Upper lobe of left lung (tissue), 6 donors: ENCODE measurements at places on chromosomes 12 and 14. TPM values are rescaled to one million over a fixed set of nuclear protein-coding genes. Genes with fewer than 3 reads are reported as not detected.

DNA sequence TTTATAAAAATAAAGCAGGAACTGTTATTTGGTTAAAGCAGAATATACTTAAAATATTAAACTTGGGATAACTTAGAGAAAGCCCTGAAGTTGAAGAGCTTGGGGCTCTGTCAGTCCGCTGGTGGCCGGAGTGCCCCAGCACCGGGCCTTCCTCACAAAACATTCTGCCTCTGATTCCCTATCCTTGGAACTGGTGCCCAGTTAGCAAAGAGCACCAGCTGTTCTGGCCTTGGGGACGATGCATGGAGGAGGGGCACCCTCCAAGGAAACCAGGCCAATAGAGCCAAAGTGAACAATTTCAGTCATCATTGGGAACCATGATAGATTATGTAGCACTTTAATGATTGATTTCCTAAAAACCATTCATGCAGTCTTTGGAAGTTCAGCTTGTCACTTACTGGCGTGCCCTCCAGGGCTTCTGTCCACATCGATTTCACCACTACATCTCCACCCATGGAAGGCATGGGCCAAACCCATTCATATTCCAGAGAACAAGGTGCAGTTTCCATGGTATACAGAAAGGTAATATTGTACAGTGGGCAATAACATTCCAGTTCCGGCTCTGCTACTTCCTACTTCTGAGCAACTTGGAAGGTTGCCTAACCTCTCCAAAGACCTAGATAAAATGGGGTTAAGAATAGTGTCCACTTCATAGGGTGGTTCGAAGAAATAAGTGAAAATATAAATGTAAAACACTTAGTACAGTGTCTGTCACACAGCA, 145.9 kb downstream of the ETV6 start:
- H3K36me3 ChIP-seq: no peaks in the 10 kb centered on the region
- H3K4me3 ChIP-seq: no peak overlapping the region
- H3K4me1 ChIP-seq: peaks cover 45% of the 10 kb centered on the region
- no peaks in the 10 kb centered on the region for H3K27me3 ChIP-seq
- H3K27ac ChIP-seq: no peak overlapping the region

DNA sequence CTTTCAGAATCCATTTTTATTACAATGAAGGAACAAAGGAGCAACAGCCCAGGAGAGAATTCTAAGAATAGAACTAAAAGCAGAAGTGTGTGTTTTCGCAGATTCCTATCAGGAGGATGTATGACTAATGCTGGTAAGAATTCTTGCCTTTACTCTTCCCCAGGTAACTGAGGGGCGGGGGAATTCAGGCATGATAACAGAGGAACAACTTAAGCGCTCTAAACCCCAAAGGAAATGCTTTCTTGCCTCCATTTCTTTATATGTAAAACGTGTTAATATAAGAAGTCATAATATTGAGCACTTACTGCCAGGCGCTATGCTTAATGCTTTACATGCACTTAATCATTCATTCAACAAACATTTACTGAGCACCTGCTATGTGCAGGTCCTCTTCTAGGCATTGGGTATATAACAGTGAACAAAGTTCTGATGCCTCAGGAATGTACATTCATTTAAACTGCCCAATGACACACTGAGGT, 4.5 kb downstream of the HCAR1 start:
- H3K4me1 ChIP-seq: no peaks in the 10 kb centered on the region
- H3K27ac ChIP-seq: no peak overlapping the region
- no peak overlapping the region for H3K4me3 ChIP-seq
- H3K36me3 ChIP-seq: no peaks in the 10 kb centered on the region
- DNase-seq: no peak

DNA sequence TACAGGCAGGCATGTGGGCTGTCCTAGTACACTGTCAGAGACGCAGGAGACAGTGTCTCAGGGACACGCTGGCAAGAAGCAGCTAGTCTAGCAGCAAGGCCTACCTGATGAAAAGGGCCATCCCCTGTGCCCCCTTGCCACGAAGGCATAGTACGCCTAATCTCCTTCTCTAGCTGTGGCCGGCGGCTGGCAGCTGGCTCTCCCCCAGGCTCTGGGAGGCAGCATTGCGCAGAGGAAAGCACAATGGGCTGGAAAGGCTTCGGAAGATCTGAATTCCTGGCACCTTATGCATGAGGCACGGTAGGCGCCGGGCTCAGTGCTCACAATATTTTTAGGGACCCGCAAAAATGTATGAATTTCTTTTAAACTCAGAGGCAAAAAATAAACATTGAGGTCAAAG, 16.0 kb upstream of the PLEKHH1 start:
- DNase-seq: peak; percentile 53
- no peak overlapping the region for H3K27ac ChIP-seq
- H3K27me3 ChIP-seq: no peaks in the 10 kb centered on the region
- peaks cover 10% of the 10 kb centered on the region for H3K4me1 ChIP-seq
- H3K36me3 ChIP-seq: no peaks in the 10 kb centered on the region

The MIPOL1 gene
- total RNA-seq: 4.1 TPM

The TMEM233 gene
- not detected for total RNA-seq

- peaks cover 12% of the 10 kb centered on the region for H3K4me1 ChIP-seq
- H3K36me3 ChIP-seq: no peaks in the 10 kb centered on the region
- H3K4me3 ChIP-seq: no peak overlapping the region
- H3K27me3 ChIP-seq: no peaks in the 10 kb centered on the region
- DNase-seq: no peak
- H3K27ac ChIP-seq: no peak overlapping the region
Observed at GRCh38 chr12:130719263-130719859, 3.3 kb upstream of the RIMBP2 start.

The GZMH gene
- 4.9 TPM for total RNA-seq

DNA sequence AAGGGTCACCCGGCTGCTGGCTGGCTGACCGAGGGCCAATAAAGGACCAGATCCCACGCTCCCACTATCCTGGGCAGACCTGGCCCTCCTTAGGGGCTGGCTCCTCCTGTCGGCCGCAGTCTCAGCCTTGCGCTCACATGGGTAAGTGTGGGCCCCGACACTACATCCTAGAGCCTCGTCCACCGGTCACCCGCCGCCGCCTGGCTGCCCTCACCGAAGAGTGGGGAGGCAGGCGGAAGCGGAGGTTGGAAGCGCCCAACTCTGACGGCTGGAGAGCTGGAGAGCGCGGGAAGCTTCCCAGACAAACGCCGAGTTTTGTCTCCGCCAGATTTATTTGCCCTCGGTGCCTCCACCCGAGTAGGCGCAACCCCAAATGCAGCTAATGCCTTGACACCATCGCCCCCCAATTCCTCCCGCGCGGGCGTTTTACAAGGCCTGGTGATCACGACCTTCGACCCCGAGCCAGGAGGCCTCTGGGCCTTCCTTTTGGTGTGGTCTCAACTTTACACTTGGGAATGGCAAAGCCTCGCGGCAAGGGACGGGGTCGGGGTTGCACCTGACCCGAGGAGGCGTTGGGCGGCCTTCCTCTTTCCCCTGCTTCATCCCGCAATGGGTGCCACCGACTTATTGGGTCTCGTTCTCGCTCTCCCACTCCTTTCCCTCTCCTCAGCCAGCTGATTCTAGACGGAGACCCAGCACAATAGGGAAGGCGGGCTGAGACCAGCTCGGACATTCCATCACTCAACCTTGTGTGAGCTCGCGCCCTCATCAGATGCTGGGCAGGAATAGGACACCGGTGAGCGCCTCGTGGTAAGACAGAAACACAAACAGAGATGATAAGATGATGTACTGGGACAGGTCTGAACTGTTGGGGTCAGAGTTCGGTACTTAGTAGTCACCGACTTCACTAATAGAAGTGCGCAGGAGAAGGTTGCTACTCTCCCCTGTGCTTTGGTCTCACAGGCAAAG, 78.3 kb upstream of the ANO4 start:
- no peaks in the 10 kb centered on the region for H3K36me3 ChIP-seq
- DNase-seq: no peak
- H3K4me1 ChIP-seq: peaks cover 4% of the 10 kb centered on the region
- peaks cover 5% of the 10 kb centered on the region for H3K27me3 ChIP-seq
- no peak overlapping the region for H3K4me3 ChIP-seq

- H3K4me3 ChIP-seq: no peak overlapping the region
- H3K27ac ChIP-seq: no peak overlapping the region
- peaks cover 8% of the 10 kb centered on the region for H3K4me1 ChIP-seq
- no peaks in the 10 kb centered on the region for H3K27me3 ChIP-seq
Observed at GRCh38 chr14:55605793-55606192, 25.8 kb downstream of the KTN1 start.

- H3K4me1 ChIP-seq: no peaks in the 10 kb centered on the region
- no peak for DNase-seq
- H3K27ac ChIP-seq: no peak overlapping the region
- H3K36me3 ChIP-seq: no peaks in the 10 kb centered on the region
Observed at GRCh38 chr12:125208334-125208733, 143.1 kb downstream of the AACS start.

The DTX1 gene
- total RNA-seq: 4.8 TPM

The KRT75 gene
- not detected for total RNA-seq

- no peak for DNase-seq
- H3K27ac ChIP-seq: no peak overlapping the region
- H3K36me3 ChIP-seq: no peaks in the 10 kb centered on the region
- H3K27me3 ChIP-seq: no peaks in the 10 kb centered on the region
- H3K4me1 ChIP-seq: no peaks in the 10 kb centered on the region
- H3K4me3 ChIP-seq: no peak overlapping the region
Observed at GRCh38 chr12:102496591-102496990, 16.2 kb upstream of the IGF1 start.

GRCh38 chr14:41062826-41063225, 543.9 kb upstream of the LRFN5 start:
- no peak for DNase-seq
- no peaks in the 10 kb centered on the region for H3K27me3 ChIP-seq
- no peak overlapping the region for H3K4me3 ChIP-seq
- no peaks in the 10 kb centered on the region for H3K4me1 ChIP-seq
- no peaks in the 10 kb centered on the region for H3K36me3 ChIP-seq
- H3K27ac ChIP-seq: no peak overlapping the region

DNA sequence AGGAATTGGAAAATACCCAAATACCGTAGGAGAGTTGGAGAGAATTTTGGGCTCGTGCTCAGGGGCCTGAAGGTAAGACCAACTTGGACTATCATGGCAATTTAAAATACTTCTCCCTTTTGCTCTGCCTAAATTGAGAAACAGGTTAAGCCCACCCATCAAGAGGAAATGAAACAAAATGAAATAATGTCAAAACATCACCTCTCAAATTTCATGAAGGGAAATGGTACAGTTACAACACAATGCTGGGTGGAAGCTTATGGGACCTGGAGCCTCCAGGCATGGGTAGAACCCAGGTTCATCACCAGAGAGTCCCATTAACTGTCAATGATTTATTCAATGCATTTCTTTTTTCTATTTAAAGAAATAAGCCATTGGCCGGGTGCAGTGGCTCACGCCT, 33.7 kb downstream of the FOS start:
- H3K36me3 ChIP-seq: no peaks in the 10 kb centered on the region
- H3K27me3 ChIP-seq: no peaks in the 10 kb centered on the region
- peaks cover 31% of the 10 kb centered on the region for H3K4me1 ChIP-seq
- H3K4me3 ChIP-seq: no peak overlapping the region
- H3K27ac ChIP-seq: peak overlapping the region; percentile 91

DNA sequence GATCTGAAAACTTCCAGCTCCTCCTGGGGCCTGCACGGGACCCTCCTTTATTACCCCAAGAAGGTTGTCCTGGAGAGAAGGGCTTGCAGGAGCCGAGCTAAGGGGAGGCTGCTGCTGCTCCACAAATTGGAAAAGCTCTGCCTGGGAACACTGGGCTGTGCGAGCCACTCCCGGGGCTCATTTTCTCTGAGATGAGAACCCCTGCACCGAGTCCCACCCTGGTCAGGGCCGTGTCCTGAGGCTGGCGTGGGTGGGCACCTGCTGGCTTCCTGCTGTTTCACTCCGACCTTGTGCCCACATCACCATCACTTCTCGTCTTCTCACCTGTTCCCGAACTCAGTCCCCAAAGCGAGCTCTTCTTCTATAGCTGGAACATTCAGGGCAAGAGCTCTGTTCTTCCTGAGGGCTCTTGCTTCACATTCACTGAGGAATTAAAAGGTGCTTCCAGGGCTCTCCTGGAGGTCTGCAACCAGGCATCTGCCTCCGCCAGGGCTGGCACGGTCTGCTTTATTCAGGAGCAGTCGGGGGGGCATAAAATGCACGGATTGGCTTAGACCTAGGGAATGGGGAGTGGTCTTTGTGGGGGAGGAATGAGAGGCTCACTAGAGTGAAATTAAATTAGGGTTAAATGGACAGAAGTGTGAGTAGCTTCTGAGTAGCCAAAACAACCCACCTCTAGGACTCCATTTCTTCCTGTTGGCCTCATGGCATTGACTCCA, 98.5 kb downstream of the ADGRD1 start:
- no peak overlapping the region for H3K4me3 ChIP-seq
- no peaks in the 10 kb centered on the region for H3K27me3 ChIP-seq
- H3K4me1 ChIP-seq: peaks cover 4% of the 10 kb centered on the region
- no peak overlapping the region for H3K27ac ChIP-seq

The GRIN2B gene
- total RNA-seq: not detected

GRCh38 chr12:129186952-129187351, 333.7 kb downstream of the GLT1D1 start:
- H3K27ac ChIP-seq: no peak overlapping the region
- H3K27me3 ChIP-seq: no peaks in the 10 kb centered on the region
- no peaks in the 10 kb centered on the region for H3K4me1 ChIP-seq
- no peak overlapping the region for H3K4me3 ChIP-seq
- DNase-seq: no peak
- no peaks in the 10 kb centered on the region for H3K36me3 ChIP-seq

- no peak overlapping the region for H3K4me3 ChIP-seq
- no peak for DNase-seq
- no peaks in the 10 kb centered on the region for H3K4me1 ChIP-seq
Observed at GRCh38 chr12:125296701-125297100, 231.5 kb downstream of the AACS start.

GRCh38 chr12:107759410-107759809, 1.5 kb downstream of the PRDM4 start:
- H3K36me3 ChIP-seq: peaks cover 25% of the 10 kb centered on the region
- H3K27me3 ChIP-seq: no peaks in the 10 kb centered on the region
- H3K4me3 ChIP-seq: peak overlapping the region; percentile 87
- H3K4me1 ChIP-seq: peaks cover 24% of the 10 kb centered on the region
- H3K27ac ChIP-seq: no peak overlapping the region

GRCh38 chr14:73261520-73262426, 24.5 kb downstream of the PAPLN start:
- H3K27me3 ChIP-seq: no peaks in the 10 kb centered on the region
- DNase-seq: no peak
- H3K36me3 ChIP-seq: no peaks in the 10 kb centered on the region
- no peak overlapping the region for H3K27ac ChIP-seq
- H3K4me1 ChIP-seq: no peaks in the 10 kb centered on the region

- H3K27me3 ChIP-seq: no peaks in the 10 kb centered on the region
- no peak overlapping the region for H3K4me3 ChIP-seq
- no peak for DNase-seq
- peak overlapping the region; percentile 37 for H3K27ac ChIP-seq
Observed at GRCh38 chr12:127928615-127929571, 338.1 kb upstream of the TMEM132C start.

DNA sequence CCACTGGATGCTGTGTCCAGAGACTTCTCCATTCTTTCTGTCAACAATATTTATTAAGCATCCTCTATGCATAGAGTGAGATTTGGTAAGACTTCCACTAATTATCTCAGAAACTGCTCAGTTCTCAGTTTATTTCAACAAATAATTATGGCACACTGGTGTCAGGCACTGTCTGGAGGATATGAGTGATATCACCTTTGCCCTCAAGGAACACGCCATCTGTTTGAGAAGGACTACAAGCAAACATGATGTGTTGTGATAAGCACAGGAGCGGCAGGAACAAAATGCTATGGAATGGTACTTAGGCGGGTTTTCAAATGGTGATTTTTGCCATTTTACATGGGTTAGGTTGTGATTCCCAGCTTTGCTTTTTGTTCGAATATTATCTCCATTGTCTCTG, 229.2 kb downstream of the DPF3 start:
- no peaks in the 10 kb centered on the region for H3K36me3 ChIP-seq
- no peak for DNase-seq
- H3K4me3 ChIP-seq: no peak overlapping the region
- H3K4me1 ChIP-seq: no peaks in the 10 kb centered on the region
- no peaks in the 10 kb centered on the region for H3K27me3 ChIP-seq
